Testis (tissue), 5 donors: ENCODE measurements at places on chromosomes 3 and 15.

DNA sequence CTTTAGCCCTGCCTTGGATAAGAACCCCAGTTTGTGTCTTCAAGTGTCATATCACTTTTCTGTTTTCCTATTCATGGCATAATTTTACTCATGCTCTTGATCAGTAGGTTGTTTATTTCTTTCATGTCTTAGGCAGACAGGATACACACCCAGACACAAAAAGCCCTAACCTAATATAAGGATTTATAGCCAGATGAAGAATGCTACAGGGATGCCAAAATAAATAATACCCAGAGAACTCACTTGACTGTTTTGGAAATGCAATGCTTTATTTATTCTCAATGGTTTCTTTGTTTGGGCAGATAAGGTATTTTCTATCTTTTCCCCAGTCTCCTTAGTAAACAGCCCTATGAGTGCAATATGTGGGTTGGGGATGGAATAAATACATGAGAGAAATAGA lies 424.0 kb upstream of the PDZRN3 start:
- no peak overlapping the region for H3K4me3 ChIP-seq

GRCh38 chr3:172270557-172271166 lies 177.6 kb downstream of the GHSR start:
- no peaks in the 10 kb centered on the region for H3K36me3 ChIP-seq
- no peak for DNase-seq

DNA sequence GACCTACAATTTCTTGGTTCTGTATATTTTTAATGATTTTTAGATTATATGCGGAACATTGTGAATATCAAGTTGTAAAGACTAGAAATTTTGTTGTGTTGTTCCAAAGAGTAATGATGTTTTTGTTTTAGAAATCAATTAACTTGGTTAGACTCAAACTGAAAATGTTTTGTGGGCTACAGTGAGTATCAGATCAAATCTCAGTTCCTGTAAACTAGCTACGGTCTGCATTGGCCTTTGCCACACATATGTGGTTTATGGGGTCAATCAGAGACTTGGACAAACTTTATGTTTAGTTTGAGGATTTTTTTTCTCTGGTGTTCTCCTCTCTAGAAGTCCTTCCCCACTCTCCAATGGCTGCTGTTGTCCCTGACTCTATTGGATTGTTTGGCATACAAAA lies 308.0 kb upstream of the THRB start:
- H3K4me3 ChIP-seq: no peak overlapping the region
- H3K4me1 ChIP-seq: no peaks in the 10 kb centered on the region
- no peaks in the 10 kb centered on the region for H3K36me3 ChIP-seq

GRCh38 chr15:62607643-62608042 lies 434.9 kb upstream of the TPM1 start:
- no peak overlapping the region for H3K4me3 ChIP-seq
- no peak overlapping the region for H3K27ac ChIP-seq
- H3K36me3 ChIP-seq: no peaks in the 10 kb centered on the region
- H3K27me3 ChIP-seq: no peaks in the 10 kb centered on the region
- DNase-seq: no peak
- no peaks in the 10 kb centered on the region for H3K4me1 ChIP-seq

DNA sequence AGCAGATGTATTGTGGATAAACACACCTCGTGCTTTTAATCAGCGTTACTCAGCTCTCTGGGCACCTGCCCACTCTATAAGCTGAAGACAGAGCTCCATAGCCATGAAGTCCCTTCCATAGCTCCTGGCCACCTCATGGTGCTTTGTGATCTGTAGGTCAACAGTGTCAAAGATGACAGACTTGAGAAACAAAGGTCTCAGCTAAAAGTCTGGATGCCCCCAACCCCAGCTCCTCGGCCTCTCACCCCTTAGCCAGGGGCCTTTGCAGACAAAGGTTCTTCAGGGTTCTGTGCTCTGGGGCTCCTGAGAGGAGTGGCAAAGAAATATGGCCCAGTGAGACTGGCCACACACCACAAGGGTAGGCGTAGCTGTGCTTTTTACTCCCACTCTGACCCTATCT lies 168.6 kb downstream of the KLF13 start:
- H3K27ac ChIP-seq: no peak overlapping the region
- DNase-seq: no peak

DNA sequence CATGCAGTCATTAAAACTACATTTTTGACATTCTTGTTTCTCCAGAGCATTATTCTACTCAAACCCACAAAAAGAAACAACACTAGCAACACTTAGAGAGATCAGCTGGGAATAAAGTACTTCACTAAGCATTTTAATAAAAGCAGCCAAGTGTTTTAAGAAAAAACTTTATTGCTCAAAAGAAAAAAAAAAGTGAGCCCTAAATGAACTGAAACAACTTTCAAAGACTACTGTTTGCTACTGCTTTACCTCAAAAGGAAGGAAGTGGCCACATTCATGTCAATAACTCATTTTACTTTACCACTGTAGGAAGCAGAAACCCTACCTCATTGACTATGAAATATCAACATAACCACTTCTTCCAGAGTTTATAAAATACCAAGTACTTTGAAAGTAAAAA lies 91.3 kb downstream of the UACA start:
- no peak for DNase-seq
- H3K27ac ChIP-seq: no peak overlapping the region

DNA sequence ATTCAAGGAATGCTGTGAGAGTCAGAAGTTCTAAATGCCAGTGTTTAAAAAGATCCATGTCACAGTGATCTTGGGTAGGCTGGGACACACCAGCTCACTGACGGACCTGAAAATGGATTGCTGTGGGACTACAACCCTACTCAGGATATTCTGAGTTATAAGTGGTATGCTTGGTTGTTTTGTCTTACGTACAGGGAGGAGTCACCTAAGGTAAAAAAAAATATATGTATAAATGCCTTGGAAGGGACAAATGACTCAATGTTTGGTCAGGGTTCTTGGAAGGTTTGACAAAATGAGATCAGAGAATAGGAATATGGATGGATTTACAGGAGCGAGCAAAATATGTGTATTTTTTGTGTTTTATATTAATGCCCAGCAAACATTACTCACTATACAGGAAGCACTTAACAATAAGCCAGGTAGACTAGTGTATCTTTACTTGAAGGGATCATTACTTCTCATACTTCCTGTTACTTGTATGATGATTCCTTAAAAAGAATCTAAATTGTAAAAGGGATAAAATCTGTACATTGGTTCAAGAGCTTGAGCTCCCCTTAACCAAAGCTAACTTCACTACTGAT lies 767.3 kb downstream of the GBE1 start:
- no peak overlapping the region for H3K4me3 ChIP-seq
- H3K27ac ChIP-seq: no peak overlapping the region
- no peaks in the 10 kb centered on the region for H3K36me3 ChIP-seq
- H3K4me1 ChIP-seq: no peaks in the 10 kb centered on the region

GRCh38 chr15:89781055-89781454 lies 4.9 kb downstream of the MESP2 start:
- peaks cover 3% of the 10 kb centered on the region for H3K4me1 ChIP-seq
- no peak overlapping the region for H3K27ac ChIP-seq
- H3K36me3 ChIP-seq: no peaks in the 10 kb centered on the region

- no peaks in the 10 kb centered on the region for H3K36me3 ChIP-seq
- no peak overlapping the region for H3K27ac ChIP-seq
- no peak for DNase-seq
- no peaks in the 10 kb centered on the region for H3K4me1 ChIP-seq
Observed at GRCh38 chr3:59775761-59776325, 726.0 kb upstream of the CFAP20DC start.

- H3K27me3 ChIP-seq: no peaks in the 10 kb centered on the region
- no peak overlapping the region for H3K27ac ChIP-seq
- H3K4me1 ChIP-seq: no peaks in the 10 kb centered on the region
- no peaks in the 10 kb centered on the region for H3K36me3 ChIP-seq
- peak; percentile 75 for DNase-seq
Observed at GRCh38 chr3:27134171-27134796, 234.9 kb downstream of the NEK10 start.

GRCh38 chr15:39846108-39846507 lies 63.5 kb upstream of the FSIP1 start:
- H3K4me1 ChIP-seq: no peaks in the 10 kb centered on the region
- DNase-seq: no peak
- H3K27ac ChIP-seq: no peak overlapping the region
- no peaks in the 10 kb centered on the region for H3K27me3 ChIP-seq
- H3K36me3 ChIP-seq: no peaks in the 10 kb centered on the region

GRCh38 chr3:87413814-87414213 lies 137.4 kb upstream of the POU1F1 start:
- no peak for DNase-seq
- H3K36me3 ChIP-seq: no peaks in the 10 kb centered on the region
- no peaks in the 10 kb centered on the region for H3K4me1 ChIP-seq
- H3K4me3 ChIP-seq: no peak overlapping the region

DNA sequence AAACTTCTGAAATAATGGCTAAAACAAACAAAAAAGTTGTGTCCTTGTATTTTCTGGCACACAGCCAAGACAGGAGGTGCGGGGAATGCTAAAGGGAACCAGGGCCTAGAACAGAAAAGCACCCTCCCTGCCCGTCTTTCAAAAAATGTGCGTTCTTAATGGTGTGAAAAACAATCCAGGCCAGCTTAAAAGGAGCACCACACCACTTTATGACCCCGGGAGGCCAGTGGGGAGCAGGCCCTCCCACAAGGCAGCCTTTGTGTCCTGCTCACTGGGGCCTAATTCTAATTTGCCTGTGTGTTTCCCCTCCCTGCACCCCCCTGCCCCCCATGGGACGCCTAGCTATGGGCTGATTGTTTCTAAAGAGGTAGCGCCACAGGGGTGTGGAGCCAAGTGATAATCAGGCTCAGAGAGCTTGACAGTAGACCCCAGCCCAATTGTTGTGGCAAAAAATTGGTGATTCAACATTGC lies 181.4 kb downstream of the GREM1 start:
- no peaks in the 10 kb centered on the region for H3K27me3 ChIP-seq
- no peaks in the 10 kb centered on the region for H3K36me3 ChIP-seq
- H3K4me3 ChIP-seq: no peak overlapping the region
- no peaks in the 10 kb centered on the region for H3K4me1 ChIP-seq

DNA sequence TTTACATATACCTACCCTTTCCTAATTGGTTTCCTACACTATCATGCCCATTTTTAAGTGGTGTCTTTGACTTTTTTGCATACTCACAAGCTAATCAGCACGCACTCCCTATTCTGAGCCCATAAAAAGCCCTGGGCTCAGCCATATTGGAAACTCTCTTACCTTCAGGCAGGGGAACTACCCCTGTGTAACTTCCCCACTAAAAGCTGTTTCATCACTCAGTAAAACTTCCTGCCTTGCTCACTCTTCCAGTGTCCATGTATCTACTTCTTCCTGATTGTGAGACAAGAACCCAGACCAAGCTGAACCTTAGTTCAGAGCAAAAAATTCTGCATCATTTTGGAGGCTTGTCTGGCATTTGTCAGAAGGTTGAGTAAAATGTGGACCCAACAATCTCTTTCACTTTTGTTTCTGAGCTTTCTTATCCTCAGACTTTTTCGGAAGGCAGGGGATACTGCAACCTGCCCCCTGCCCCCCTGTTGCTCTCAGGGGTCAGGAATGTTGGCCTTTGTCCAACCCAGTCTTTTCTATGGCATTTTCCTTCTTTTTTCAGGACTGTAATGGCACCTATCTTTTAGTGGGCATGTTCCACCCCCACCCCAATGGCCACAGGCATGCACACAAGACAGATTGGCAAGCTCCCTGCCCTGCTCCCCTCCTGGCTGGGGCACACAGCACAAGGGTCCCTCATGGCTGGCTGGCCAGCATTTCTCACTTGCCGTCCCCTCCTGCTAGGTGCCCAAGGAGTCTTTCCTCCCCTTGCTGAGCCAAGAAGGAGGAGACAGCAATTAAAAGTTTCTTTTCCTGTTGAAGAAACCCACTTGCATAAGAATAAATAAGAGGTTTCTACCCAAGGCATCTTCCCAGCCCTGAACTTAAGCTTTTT lies 26.3 kb upstream of the TMEM45A start:
- H3K4me1 ChIP-seq: no peaks in the 10 kb centered on the region
- H3K27me3 ChIP-seq: no peaks in the 10 kb centered on the region
- no peaks in the 10 kb centered on the region for H3K36me3 ChIP-seq
- H3K27ac ChIP-seq: no peak overlapping the region

GRCh38 chr15:81516461-81516860 lies 142.4 kb upstream of the TMC3 start:
- no peaks in the 10 kb centered on the region for H3K4me1 ChIP-seq
- no peak for DNase-seq
- no peaks in the 10 kb centered on the region for H3K27me3 ChIP-seq
- H3K27ac ChIP-seq: no peak overlapping the region
- H3K4me3 ChIP-seq: no peak overlapping the region
- H3K36me3 ChIP-seq: no peaks in the 10 kb centered on the region

- no peak for DNase-seq
- no peaks in the 10 kb centered on the region for H3K36me3 ChIP-seq
- H3K4me3 ChIP-seq: no peak overlapping the region
- H3K27me3 ChIP-seq: no peaks in the 10 kb centered on the region
- H3K27ac ChIP-seq: no peak overlapping the region
- H3K4me1 ChIP-seq: no peaks in the 10 kb centered on the region
Observed at GRCh38 chr15:97143592-97144376, 813.3 kb downstream of the NR2F2 start.

DNA sequence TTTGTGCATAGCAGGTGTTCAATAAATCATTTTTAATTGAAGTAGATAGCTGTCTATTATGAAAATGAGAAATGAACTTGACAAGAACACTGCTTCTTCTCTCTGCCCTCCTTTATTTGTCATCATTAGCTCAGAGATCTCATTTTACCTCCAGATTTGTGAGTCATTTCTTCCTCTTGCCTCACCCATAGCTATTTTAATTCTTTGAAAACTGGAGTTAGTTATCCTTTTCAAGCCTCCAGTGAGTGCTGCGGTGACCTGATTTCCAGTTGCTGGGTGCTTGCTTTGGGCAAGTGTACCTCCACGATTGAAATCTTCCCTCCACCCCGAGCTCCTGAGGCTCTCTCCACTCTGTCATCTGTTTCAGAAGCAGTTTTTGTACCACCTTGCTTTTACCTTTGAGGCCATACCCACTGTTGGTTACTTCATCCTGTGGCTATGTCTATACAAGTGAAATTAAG lies 114.6 kb downstream of the NFKBIZ start:
- no peaks in the 10 kb centered on the region for H3K36me3 ChIP-seq
- no peaks in the 10 kb centered on the region for H3K27me3 ChIP-seq
- H3K27ac ChIP-seq: no peak overlapping the region
- H3K4me1 ChIP-seq: no peaks in the 10 kb centered on the region

GRCh38 chr3:24259901-24260512 lies 234.6 kb downstream of the THRB start:
- no peak overlapping the region for H3K4me3 ChIP-seq
- no peak for DNase-seq
- no peak overlapping the region for H3K27ac ChIP-seq
- no peaks in the 10 kb centered on the region for H3K27me3 ChIP-seq
- H3K4me1 ChIP-seq: no peaks in the 10 kb centered on the region
